Upper lobe of left lung (tissue), 6 donors: ENCODE measurements at places on chromosomes 12 and 14. TPM values are rescaled to one million over a fixed set of nuclear protein-coding genes. Genes with fewer than 3 reads are reported as not detected.

OR4E2 gene
- not detected for total RNA-seq

TMEM30B gene
- total RNA-seq: 40.3 TPM

ARHGAP9 gene
- 32.4 TPM for total RNA-seq

SLCO1C1 gene
- not detected for total RNA-seq

AKAP6 gene
- total RNA-seq: 14.0 TPM

TBX5 gene
- total RNA-seq: 24.0 TPM

ITPK1 gene
- 56.9 TPM for total RNA-seq
